ENCODE measurements at places on chromosomes 4 and X. TPM values are rescaled to one million over a fixed set of nuclear protein-coding genes. Genes with fewer than 3 reads are reported as not detected.

The TLR7 gene
- total RNA-seq = not detected

The FGF16 gene
- total RNA-seq = not detected

The NXF2B gene
- total RNA-seq = not detected

The PRPS1 gene
- 135 TPM for total RNA-seq

The NUP62CL gene
- 4.5 TPM for total RNA-seq

The GSX2 gene
- not detected for total RNA-seq

The FABP2 gene
- not detected for total RNA-seq

The CSAG1 gene
- total RNA-seq = not detected

The LONRF3 gene
- 4.5 TPM for total RNA-seq

The MAGEB2 gene
- total RNA-seq = not detected

The UGT2B11 gene
- total RNA-seq = not detected

The OPN1MW gene
- total RNA-seq = not detected

The PPM1K gene
- 55.8 TPM for total RNA-seq

The CUL4B gene
- 60.6 TPM for total RNA-seq

The GPC4 gene
- total RNA-seq = not detected

The NR3C2 gene
- 6.0 TPM for total RNA-seq

The AKAP4 gene
- total RNA-seq = not detected

The ARAP2 gene
- total RNA-seq = 90.8 TPM

The SULT1B1 gene
- total RNA-seq = 3.2 TPM

The LIAS gene
- total RNA-seq = 23.2 TPM

The CXCL11 gene
- 0.21 TPM for total RNA-seq

The TKTL1 gene
- total RNA-seq = 0.48 TPM

The ARHGAP10 gene
- total RNA-seq = 6.4 TPM

The RRH gene
- total RNA-seq = 0.62 TPM

The ARHGAP4 gene
- 90.0 TPM for total RNA-seq

The GLOD5 gene
- not detected for total RNA-seq

The GIMD1 gene
- not detected for total RNA-seq

The TLL1 gene
- not detected for total RNA-seq

The LRAT gene
- not detected for total RNA-seq

The ATP8A1 gene
- 36.6 TPM for total RNA-seq

The VCX2 gene
- not detected for total RNA-seq

The TMPRSS11F gene
- total RNA-seq = not detected

The SH3RF1 gene
- total RNA-seq = 0.82 TPM

The CCKAR gene
- total RNA-seq = not detected

The SGMS2 gene
- 0.16 TPM for total RNA-seq
